ENCODE measurements at places on chromosomes 6 and 20.

DNA sequence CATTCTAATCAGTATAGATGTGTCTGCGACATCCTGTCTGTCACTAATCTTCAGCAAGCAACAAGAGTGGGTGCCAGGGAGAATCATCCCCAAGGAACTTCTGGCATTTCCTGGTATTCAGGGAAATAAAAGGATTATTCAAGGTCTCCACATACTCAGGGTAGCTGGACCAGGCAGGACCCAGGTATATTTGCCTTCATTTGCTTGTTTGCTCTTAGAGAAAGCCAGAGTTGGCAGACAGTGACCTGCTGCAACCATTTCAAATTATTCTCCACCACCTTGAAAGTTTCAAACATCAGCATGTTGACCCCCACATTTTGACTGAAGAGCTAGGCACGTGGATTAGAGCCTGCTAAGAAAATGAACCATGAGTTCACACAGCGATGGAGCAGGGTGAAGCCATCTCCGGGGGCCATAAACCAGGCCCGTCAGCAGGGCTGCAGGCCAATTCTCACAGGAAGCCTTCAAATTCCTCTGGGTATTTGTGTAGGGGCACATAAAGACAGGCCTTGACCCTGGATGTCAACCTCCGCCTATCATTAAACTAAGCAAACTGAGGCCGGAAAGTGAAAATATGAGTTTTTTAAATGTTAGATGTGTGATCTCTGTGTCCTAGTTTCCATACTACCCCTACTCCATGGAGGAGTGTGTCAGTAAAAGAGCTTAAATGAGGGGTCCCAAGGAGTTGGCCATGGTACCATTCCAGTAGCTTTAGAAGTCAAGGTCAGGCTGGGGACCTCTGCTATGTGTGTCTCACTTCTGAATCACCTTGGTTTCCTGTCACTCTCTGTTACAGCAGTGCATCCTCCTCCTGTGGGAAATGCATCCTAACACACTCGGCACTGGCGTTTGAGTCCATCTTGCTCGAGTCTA, 32.9 kb downstream of the TRAM2 start:
- no peak for DNase-seq

DNA sequence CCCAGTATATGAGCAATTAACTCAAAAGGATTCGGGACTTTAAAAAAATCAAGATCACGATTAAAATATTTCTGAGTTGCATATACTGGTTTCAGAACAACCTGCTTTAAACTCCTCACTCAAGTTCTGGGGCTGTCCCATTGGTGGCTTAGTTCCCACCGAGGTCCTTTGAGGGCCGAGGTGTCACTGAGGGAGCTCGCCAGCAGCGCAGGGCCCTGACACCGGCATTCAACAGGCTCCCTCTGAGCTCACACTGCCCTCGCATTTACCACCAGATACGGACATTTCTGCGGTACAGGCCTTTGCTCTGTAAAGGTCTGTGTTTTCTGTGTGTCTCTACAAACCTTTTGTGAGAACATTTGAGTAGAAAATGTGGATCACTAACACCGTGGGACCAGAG, 24.4 kb upstream of the BNIP5 start:
- DNase-seq: no peak

DNA sequence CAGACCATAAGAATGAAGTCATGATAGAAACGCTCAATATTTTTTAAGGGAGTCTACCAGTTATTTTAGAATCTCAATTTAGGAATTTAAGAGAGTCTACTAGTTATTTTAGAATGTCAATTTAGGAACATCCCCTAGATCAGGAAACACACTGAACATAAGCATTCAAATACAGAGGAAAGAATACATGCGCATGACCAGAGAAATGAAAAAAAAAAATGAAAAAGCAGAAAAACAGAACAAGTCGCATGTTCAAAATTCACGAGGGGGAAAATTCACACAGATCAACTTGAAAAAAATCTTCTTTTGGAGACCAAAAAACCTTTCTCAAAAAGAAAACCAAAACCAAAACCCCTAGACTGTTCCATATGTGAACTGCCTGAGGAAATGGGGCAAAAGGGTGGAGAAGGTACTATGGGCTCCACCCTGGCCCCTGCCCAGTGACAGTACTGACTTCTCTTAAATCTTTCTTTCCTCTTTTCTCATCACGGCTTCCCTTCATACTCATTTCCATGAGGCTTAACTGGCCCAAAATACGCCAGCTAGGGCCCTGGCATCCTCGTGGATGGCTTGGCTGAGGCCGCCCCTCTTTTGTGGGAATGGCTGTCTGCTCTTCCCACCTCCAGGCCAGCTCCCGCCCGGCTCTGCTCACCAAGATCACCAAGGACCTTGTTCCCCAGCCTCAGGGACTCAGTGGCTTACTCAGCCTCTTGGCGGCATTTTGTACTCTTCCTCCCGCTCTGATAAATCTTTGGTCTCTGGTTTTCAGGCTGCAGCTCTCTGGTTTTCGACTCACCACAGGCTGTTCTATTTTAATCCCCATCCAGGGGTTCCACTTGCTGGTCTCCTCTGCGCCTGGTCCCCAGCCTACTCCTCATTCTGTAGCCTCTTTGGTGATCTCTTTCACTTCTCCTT, 11.2 kb downstream of the ZBTB2 start:
- DNase-seq: no peak

- no peak for DNase-seq
Measured at GRCh38 chr6:105810105-105810921, 275.8 kb upstream of the PRDM1 start.

DNA sequence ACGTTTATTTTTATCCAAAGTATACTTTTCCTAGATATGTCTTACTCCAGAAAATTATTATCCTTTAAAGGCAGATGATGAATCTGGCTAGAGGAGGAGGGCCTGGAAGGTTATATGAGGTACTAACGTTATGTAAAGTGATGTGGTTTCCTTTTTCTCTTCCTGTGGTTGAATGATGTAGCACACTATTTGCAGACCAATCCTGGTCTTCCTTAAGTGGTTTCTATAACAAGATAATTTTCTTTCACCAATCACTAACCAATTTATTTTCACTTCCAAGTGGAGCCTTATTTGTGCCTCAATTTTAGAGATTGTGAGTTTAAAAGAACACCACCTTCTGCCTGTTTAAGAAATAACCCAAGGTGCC, 154.6 kb upstream of the SOX4 start:
- DNase-seq: no peak

DNA sequence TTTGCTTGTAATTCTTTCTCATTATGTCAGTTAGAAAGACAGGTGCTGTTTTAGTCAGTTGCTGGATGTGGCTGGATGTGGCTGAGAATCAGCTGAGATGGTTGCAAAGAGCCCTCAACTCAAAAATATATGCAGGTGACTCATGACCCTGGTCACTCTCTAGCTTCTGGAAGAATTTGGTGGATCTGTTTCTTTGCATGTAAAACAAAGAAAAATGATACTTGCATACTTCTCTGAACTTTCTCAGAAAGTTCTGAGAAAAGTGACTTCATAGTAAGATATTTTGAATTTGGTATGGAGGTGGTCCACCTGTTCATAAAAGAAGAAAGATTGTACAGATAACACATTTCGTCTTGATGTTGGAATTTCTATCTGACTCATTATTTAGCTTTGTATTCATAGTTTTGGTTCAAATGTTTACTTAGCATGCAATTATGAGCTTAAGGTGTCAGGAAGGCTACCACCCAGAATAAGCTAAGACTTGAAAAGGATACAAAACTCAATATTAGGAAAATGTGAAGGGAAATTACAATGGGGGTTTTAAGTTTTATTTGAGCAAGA, 163.2 kb upstream of the OLIG3 start:
- DNase-seq: no peak

- DNase-seq: no peak
Measured at GRCh38 chr20:41261790-41262717, 55.5 kb downstream of the ZHX3 start.

- DNase-seq: no peak
Measured at GRCh38 chr20:46946796-46947195, 52.2 kb downstream of the EYA2 start.

DNA sequence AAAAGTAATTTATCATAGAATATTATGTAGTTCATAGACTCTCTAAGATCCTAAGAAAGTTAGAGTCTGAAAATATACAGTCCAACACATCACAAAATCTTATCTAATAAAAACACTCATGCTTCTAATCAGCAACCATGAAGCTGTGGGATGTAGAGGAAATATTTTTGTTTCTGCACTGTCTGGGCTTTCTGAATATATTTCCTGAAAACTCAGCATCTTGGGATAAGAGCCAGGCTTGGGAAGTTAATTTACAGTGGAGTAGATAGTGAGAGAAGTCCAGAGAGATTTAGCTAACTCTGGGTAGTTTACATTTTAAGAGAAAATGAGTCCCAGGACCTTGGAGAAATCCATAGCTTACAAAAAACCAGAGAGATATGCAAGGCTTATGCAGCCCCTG, 150.4 kb upstream of the BMP5 start:
- no peak for DNase-seq

DNA sequence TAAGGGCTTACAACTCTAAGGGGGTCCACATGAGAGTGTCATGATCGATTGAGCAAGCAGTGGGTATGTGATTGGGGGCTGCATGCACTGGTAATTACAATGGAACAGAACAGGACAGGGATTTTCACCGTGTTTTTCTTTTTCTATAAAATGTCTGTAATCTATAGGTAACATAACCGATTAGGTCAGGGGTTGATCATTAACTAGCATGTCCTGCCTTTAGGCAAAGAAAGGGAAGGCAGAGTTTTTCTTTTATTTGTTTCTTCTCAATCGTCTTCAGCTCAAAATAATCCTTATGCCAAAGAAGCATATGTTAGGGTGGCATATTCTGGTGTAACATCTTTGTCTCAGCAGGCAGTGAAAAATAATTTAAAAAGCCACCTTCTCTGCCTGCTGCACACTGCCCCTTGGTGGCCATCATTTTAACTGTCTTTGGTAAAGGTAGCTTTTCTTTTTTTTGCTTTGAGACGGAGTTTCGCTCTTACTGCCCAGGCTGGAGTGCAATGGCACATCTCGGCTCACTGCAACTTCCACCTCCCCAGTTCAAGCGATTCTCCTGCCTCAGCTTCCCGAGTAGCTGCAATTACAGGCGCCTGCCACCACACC, 9.7 kb upstream of the CEP43 start:
- no peak for DNase-seq

GRCh38 chr6:56772737-56773184, 130.1 kb upstream of the DST start:
- DNase-seq: no peak

- no peak for DNase-seq
Measured at GRCh38 chr20:13430346-13431002, 208.3 kb downstream of the TASP1 start.

DNA sequence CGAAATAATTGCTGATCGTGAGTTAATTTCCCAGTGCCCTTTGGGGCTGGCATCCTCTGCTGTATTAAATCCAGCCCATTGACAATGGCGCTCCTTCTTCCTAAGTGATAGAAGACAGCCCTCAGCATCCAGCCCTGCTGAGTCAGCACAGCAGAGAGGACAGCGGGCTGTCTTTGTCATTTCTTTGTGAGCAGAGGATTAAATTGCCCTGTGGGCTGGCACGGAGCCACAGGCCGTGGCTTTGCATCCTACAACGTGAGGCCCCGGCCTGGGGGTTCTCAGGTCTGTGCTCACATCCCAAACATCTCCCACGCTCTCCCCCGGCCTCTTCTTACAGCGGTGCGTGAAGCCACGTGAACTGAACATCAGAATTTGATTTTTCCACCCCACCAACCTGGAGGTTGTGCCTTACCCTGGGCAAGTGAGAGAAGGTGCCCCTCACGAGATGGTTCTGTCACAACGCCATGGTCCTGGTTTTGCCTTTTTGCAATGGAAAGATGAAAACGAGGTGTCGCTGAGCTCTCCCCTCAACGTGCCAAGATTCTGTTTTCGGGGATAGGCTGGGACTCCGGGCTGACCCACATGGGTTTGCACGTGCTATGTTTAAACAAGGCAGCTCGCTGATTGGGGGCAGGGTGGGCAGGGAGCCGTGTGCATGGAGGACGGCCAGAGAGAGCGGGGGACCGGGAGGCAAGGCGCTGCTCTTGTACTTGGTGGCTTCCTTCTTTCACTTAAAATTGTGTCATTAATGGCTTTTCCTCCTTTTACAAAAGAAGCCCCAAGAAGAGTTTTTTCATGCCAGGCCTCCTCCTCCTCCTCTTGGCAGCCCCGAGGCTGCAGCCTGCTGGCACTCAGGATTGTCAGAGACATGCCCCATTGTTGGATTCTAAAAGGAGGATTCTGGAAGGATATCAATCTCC, 19.5 kb downstream of the CDH4 start:
- DNase-seq: no peak

DNA sequence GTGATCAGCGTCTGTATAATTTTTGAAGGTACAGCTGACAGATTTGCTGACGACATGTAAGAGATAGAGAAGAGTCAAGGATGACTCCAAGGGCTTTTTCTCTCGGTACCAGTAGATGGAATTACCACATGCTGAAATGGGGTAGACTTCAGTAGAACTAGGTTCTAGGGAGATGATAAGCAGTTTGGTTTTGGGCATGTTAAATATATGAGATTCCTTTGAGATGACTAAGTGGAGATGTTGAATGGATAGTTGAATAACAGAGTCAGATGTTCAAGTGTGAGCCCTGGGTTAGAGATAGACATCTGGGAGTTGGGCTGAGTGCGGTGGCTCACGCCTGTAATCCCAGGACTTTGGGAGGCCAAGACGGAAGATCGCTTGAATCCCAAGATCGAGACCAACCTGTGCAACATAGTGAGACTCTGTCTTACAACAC, 50.0 kb downstream of the PHF20 start:
- no peak for DNase-seq

- no peak for DNase-seq
Measured at GRCh38 chr20:1191299-1191698, 6.5 kb upstream of the TMEM74B start.

DNA sequence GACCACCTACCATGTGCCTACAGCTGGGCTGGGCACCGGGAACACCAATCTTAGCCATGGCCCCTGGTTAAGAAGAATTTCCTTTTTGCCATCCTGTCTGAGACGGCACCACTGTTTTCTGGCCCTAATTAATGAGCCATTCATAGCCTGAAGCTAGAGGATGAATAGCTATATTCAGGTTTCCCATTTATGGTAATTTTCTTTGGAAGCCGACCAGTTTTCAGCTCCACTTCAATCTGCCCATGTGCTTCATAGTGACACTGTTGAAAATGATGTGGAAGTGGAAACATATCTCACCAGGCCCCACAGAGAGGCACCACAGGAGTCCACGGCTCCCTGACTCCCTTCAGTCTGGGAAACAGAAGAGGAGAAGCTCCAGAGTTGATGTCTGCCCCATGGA, 22.6 kb upstream of the ULBP3 start:
- DNase-seq: no peak

DNA sequence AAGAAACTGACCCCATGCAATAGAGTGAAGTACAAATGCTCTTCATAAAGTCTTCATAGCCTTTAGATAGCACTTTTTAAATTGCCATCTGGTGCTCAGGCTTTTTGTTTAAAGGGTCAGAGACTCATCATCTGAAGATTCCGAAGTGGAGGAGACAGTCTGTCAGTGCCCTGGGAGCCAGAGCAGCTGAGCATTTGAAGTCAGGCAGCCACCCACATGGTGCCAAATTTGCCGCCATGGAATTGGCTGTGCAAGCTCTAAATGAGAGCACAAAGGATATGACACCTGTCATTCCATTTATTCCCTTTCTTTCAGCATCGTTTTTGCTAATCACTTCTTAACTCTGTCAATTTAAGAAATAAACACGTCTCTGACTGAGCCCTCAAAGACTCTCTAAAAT, 32.8 kb upstream of the CEP162 start:
- no peak for DNase-seq

- DNase-seq: no peak
Measured at GRCh38 chr6:110949679-110950285, 8.7 kb upstream of the GTF3C6 start.

Data from right forelimb (tissue), 1 donor.